ENCODE measurements at places on chromosomes 7 and 10.

DNA sequence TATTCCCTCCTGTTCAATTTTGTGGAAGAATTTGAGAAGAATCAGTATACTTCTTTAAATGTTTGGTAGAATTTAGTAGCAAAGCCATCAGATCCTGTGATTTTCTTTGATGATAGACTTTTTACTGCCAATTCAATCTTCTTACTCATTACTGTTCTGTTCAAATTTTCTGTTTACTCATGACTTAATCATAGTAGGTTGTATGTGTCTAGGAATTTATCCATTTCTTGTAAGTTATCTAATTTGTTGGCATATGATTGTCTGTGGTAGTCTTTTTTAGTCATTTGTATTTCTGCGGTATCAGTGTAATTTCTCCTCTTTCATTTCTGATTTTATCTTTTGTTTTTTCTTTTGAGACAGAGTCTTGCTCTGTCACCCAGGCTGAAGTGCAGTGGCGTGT is 87.4 kb downstream of the CCDC3 start:
- peak; percentile 31 for DNase-seq

DNA sequence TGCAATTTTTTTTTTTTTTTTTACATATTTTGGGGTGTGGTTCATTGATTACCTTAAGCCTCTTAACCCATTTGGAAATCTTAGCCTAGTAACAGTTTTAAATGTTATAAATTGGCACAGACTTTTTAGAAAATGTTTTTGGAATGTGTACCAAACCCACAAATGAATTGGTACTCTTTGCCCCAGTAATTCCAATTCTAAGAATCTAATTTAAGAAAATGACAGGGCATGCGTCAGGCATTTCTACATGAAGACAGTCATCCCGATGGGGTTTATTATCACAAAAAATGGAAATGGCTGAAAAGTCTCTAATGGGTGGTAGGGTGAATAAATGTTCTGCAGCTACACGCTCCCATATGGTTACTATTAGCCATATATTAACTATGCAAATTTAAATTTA is 54.9 kb downstream of the ITIH5 start:
- no peak for DNase-seq

GRCh38 chr7:98217623-98218582 is 6.7 kb downstream of the BHLHA15 start:
- no peak for DNase-seq

GRCh38 chr7:32068411-32069101 is 1.7 kb downstream of the PDE1C start:
- DNase-seq = no peak

GRCh38 chr10:89915021-89915420 is 213.6 kb downstream of the KIF20B start:
- no peak for DNase-seq

GRCh38 chr7:90660100-90660499 is 64.0 kb downstream of the CDK14 start:
- no peak for DNase-seq

DNA sequence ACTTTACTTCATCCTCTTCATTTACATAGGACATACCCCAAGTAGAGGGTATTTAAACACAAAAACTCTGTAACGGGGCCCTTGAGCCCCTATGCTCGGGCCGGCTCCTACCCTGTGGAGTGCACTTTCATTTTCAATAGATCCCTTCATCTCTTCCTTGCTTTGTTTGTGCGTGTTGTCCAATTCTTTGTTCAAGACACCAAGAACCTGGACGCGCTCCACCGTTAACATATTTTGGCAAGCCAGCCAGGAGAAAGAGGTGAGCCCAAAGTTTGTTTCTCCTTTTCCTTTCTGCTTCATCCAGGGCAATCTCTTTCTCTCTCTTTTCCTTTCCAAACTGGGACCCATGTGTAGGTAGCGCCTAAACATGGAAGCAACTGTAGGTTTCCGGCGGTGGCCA is 26.0 kb upstream of the BNIP3 start:
- DNase-seq = no peak
